Uterus (tissue), 4 donors: ENCODE measurements at places on chromosomes 2 and 18.

GRCh38 chr2:53438100-53438499 is 329.5 kb upstream of the CHAC2 start:
- DNase-seq, result no peak

DNA sequence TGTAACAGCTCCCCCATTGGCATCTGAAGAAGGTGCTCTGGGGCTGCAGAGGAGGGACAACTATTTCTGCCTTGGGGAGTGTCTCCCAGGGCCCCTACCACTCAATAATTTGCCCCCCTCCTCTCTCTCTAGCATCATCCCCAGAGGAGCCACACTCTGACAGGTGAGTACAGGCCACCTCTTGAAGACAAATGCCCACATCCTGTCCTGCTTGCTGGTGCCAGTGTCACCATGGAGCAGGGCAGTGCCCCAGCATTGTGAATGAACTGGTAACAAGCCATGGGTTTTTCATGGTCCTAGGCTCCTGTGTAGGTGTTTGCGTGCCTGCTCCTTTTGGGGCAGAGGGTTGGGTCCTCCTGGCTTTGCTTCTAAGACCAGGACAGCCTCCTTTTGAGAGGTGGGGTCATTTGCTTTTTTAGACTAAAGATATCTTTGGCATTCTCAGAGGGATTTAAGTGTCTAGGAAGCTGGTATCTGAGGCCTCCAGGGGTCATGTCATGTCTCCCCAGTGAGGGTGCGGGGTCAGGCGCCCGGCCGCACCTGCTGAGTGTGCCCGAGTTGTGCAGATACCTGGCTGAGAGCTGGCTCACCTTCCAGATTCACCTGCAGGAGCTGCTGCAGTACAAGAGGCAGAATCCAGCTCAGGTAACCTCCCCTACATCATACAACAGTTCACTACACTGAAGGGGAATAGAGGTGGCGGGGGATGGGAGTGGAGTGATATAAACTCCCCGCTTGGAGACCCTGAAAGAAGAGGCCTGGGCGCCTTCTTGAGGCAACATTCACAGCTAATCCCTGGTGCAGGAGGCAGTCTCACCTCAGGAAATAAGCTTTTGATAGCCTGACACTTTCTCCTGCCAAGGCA is 1.8 kb downstream of the RETREG2 start:
- no peak for DNase-seq

DNA sequence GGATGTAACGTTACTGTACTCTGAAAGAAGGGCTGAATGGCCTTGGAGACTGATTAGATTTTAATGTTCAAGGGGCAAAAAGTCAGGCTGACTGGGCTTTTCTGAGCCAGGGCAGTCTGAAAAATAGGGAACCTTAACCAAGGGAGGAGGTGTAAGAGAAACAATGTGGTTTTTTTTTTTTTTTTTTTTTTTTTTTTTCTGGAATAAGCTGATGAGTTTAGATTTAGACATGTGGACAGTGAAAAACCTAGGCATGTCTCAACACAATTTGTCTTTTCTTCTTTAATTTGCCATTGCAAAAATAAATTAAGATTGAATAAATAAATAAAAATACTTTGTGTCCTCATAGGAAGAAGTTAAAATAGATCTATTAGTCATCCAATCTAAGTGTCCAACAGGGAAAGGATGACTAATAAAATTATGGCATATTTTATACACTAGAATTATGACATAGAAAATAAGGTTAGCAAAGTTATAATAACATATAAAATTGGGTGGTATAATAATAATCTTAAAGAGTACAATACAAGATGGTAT is 237.6 kb upstream of the TRIB2 start:
- DNase-seq, result no peak

GRCh38 chr2:68385220-68385906 is 20.3 kb downstream of the PLEK start:
- no peak for DNase-seq

DNA sequence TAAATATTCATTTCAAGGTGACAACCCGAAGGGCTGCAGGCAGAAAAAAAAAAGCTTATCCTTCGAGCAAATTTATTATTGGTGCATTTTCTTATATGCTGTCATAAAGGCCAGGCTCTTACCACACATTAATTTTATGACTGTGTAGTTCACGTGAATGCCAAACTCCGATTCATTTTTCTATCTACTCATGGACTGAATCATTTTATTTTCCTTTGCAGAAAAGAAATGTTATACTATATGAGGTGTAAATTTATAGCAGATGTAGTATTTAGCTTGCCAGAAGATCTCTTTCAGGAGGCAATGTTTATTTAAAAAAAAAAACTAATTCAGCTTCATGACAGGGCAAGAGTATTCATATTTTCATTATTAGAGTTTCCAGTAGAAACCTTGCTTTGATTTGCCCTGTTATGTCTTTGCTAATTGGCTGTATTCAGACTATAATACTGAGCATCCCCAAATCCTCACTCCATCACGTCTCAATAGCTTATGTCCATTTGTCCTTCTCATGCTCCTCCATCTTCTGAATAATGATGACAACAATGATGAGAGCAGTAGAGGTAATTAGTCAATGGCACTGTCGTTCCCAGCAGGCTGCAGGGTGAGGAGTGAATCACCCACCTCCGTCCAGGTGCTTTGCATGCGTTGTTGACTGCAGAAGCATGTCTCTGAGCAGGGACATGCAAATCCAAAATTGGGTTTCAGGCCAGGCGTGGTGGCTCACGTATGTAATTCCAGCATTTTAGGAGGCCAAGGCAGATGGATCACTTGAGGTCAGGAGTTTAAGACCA is 101.1 kb upstream of the RAB12 start:
- DNase-seq, result no peak

- no peak for DNase-seq
Measured at GRCh38 chr2:66748939-66749338, 314.0 kb downstream of the MEIS1 start.
